ENCODE measurements at places on chromosomes 11 and 22.

- DNase-seq = no peak
Measured at GRCh38 chr11:100825626-100826025, 138.5 kb downstream of the ARHGAP42 start.

DNA sequence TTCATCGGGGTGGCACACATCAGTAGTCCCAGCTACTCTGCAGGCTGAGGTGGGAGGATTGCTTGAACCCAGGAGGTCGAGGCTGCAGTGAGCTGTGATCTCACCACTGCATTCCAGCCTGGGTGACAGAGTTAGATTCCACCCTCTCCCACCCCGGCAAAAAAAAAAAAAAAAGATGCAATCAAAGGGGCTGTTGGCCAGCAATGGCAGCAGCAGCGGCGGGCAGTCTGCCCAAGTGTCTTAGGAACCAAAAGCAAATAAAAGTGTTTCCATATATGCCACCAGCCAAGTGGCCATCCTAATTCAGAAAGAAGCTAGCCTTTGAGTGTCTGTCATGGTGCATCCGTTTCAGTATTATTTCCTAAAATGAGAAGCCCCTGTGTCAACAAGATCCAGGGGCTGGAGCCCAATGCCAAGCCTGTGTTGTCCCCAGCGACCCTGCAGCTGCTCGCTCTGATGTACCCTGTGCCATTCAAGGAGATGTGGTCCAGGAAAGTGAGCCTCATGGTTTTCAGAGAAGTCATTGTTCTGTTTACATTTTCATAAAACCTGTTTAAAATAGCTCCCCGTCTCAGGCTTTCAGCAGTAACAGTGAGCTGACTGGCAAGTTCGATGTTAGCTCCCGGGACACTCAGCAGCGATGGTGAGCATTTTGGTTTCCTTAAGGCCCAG lies 12.5 kb downstream of the CDPF1 start:
- no peak for DNase-seq

DNA sequence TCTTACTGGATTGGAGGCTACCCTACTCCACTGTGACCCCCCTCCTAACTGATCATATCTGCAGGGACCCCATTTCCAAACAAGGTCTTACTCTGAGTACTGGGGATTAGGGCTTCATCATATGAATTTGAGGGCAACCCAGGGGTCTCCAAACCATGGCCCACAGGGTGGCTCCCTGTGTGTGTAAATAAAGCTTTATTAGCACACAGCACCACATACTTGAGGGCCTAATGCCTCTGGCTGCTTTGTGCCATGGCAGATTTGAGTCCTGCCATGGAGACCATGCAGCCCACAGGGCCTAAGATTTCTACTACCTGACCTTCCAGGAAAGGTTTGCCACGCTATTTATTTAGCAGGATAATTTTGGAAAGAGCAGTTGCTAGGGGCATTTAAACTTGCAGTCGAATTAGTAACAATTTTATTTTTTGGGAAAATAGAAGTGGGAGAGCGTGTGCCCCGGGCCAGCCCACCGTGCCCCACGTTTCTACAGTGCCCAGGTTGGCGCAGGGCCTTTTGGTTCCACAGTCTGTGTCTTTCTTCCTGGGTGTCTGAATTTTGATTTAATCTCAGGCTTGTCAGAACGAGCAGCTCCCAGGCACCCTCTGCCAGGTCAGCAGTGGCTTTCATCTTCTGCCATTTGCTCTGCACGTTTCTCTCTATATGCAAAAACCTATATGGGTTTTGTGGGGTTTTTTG lies 92.3 kb downstream of the KCNQ1 start:
- no peak for DNase-seq

- no peak for DNase-seq
Measured at GRCh38 chr22:22773979-22774604, 113.5 kb upstream of the IGLL5 start.

GRCh38 chr22:27636716-27637508 lies 164.6 kb downstream of the MN1 start:
- peak; percentile 81 for DNase-seq

DNA sequence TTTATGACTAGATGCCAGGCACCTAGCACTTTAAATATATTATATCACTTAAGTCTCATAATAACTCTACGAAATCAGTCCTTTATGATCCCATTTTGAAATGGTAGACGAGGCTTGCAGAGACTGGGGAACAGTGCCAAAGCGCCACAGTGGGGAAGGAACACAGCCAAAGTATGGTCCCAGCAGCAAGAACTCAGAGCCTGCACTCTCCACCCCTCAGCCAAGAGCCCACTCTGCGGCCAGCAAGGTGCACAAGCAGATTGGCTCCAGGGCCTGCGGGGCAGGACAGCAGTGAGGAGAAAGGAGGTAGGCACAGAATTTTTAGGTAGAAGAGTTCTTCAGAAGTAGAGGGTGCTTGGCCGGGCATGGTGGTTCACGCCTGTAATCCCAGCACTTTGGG lies 61.4 kb downstream of the NRXN2 start:
- peak; percentile 63 for DNase-seq

GRCh38 chr22:43147821-43148220 lies 3.5 kb upstream of the TSPO start:
- DNase-seq = peak; percentile 68

- DNase-seq = no peak
Measured at GRCh38 chr22:32023251-32023827, 19.7 kb upstream of the SLC5A1 start.

GRCh38 chr22:26812731-26813130 lies 155.3 kb downstream of the MIAT start:
- DNase-seq = no peak

Measured in aorta (tissue), 5 donors.